GM03348 (cell line): ENCODE measurements at places on chromosomes 1 and 21.

DNA sequence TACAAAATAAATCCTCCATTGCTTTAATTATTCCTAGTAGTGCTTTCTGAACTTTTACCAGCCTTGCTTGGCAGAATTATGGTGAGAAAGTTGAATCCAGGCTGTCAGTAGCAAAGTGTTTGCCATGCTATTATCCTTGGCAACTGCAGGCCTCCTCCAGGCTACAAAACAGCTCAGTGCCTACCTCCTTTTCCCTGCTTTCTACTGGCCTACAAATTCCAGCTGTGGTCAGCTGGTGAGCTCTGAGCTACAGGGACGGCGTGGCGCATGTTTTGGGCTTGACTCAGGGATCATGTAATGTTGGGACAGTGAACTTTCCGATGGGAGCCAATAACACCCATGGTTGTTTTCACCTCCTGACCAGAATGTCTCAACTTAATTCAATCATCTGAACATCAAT lies 456.1 kb upstream of the ADAMTS5 start:
- peak; percentile 78 for DNase-seq

- DNase-seq: no peak
Measured at GRCh38 chr1:172238965-172239364, 181.5 kb upstream of the C1orf105 start.

- DNase-seq: peak; percentile 56
Measured at GRCh38 chr1:209513226-209513625, 70.3 kb upstream of the CAMK1G start.

DNA sequence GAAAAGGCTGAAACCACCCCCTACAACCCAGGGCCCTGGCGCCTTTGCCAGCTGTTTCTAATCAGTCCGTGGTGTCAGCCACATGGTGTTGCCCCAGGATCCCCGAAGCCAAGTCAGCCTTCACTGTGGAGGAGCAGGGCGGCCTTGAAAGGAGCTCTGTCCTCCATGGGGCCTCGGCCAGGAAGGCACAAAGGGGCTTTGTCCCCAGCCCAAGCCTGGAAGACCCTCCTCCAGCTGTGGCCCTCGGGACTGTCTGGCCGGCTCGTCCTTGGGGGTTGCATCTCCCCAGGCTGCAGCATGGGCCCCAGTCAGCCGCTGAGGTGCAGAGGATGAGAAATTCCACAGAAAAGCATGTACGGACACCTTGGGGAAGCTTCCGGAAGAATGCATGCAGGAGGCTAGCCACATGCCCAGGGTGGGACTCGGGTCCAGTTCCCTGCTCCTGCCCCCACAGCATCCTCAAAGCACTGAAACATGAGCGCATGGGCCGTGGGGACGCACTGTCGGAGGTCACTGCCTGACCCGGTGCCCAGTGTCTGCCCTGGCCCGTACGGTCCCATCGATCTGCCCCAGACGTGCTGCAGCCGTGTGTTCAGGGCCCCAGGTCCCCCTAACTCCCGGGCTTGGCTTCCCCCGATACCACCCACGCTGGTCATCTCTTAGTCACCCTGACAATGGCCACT lies 38.6 kb upstream of the POFUT2 start:
- peak; percentile 73 for DNase-seq

DNA sequence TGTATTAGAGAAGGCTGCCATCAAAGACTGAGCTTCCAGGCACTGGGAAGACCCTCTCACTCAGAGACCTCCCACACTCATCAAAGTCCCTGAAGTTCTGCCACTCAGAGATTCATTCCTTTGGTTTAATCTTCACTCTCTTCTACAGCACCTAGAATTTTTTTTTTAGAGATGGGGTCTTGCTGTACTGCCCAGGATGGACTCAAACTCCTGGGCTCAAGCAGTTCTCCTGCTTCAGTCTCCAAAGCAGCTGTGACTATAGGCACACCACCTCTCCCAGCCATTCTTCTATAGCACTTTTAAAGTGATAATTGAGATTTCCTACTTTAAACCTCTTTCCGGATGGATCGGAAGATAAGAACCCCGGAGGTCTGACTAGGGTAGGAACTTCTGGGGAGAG lies 3.7 kb upstream of the HP1BP3 start:
- no peak for DNase-seq

GRCh38 chr1:174666248-174666647 lies 218.5 kb downstream of the GPR52 start:
- no peak for DNase-seq

DNA sequence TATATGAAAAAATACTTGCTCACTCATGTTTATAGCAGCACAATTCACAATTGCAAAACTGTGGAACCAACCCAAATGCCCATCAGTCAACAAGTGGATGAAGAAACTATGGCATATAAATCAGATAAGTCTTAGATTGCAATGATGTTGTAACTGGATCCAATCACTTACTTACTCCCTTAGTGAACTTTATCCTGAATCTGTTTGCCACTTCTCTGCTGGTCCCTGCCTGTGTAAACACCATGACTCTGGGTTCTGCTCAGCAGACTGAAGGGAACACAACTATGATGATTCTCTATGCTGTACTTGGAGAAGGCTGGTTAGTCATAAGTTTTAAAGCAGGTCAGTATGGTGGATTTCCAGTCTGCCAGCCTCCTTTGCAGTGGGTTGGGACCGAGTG lies 391.2 kb downstream of the RWDD3 start:
- no peak for DNase-seq

DNA sequence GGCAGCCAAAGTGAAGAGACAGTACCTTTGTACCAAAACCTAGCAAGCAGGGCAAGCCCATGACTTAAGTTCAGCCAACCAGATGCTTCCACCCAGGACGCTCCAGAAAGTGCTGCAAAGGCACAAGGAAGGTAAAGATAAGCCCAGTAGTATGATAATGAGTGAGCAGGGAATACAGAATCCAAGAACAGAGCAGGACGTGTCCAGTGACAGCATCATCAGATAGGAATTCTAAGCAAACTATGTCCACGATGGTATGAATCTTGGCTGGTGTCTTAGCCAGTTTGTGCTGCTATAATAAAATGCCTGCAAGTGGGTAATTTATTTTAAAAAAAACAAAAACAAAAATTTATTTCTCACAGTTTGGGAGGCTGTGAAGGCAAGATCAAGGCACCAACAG lies 13.6 kb downstream of the GJA4 start:
- peak; percentile 72 for DNase-seq

DNA sequence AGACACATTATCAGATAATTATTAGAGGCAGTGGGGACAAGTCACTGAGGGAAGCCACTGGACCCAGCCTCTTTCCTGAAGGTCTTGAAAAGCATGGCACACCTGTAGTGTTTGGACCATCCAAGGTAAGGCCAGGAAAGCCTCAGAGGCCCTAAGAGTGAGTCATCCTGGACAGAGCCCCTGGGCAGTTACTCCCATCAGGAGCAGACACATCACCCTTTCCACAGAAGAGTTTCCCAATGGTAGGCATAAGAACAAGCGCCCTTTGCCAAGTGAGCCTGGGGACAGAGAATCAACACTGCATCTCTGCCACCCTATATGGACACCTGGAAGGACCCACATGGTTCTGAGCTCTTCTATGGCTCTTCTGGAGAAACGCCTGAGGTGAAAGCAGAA lies 136.0 kb downstream of the PLXNA2 start:
- DNase-seq: no peak

DNA sequence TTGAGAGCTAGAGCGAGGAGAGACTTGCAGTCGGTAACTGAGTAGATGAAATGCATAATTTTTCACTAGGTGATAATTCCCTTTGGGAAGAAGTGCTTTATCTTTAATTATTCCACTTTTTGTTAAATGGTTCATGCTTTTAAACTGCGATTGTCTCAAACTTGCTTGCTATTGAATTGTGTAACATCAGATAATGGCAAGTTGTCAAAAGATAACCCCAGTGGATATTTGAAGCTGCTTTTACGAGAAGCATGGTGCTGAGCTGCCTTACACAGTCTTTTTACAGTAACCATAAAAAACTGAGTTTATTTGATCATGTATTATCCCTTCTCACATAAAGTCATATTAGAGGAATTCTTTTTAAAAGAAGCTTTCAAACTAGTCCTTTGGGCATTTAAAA lies 30.2 kb downstream of the TMEM50B start:
- no peak for DNase-seq

DNA sequence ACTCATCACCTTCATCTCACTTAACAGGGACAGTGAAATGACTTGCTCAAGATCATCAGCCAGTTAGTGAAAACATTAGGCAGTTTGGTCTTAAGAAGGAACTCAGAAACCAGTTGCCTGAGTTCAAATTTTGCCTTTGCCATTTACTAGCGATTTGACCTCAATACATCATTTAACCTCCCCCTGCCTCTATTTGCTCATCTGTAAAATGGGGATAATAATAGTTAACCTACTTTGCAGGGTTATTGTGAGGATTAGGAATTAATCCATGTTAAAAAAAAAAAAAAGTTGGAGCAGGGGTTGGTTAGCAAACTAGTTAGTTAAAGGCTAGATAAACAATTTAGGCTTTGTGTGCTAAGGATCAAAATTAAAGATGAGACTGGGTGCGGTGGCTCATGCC lies 10.6 kb upstream of the TACSTD2 start:
- no peak for DNase-seq

DNA sequence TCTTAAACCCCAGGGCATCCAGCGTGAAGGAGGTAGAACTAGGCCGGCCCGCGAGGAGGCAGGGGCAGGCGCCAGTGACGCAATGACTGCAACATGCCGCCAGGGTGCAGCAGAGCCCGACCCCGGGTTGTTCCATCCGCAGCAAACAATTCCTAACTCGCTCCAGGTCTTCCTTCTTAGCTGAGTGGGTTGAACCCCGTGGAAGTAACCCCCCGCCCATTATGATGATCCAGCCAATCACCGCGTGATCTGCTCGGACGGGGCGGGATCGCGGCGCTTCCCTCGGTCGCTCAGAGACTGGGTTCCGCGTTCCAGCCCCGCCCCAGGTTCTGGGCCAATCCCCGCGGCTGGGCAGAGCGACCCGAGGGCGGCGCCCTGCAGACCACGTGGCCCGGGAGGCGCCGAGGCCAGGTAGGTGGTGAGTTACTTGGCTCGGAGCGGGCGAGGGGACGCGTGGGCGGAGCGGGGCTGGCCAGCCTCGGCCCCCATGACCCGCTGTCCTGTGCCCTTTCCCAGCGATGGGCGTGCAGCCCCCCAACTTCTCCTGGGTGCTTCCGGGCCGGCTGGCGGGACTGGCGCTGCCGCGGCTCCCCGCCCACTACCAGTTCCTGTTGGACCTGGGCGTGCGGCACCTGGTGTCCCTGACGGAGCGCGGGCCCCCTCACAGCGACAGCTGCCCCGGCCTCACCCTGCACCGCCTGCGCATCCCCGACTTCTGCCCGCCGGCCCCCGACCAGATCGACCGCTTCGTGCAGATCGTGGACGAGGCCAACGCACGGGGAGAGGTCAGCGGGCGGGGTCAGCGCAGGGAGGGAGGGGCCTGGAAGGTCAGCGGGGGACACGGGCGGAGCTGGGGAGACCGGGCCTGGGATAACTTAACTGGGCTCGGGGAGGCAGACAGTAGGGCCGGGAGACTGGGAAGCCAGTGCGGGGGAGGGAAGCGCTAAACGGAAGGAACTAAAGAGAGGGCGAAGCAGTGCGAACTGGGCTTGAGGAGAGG lies at the start of gene DUSP23:
TSS of gene DUSP23 (plus strand) at position 380 of the 1,000 bp plus-strand sequence. CDS start at position 519, 139 bp downstream.
- peak; percentile 99 for DNase-seq

DNA sequence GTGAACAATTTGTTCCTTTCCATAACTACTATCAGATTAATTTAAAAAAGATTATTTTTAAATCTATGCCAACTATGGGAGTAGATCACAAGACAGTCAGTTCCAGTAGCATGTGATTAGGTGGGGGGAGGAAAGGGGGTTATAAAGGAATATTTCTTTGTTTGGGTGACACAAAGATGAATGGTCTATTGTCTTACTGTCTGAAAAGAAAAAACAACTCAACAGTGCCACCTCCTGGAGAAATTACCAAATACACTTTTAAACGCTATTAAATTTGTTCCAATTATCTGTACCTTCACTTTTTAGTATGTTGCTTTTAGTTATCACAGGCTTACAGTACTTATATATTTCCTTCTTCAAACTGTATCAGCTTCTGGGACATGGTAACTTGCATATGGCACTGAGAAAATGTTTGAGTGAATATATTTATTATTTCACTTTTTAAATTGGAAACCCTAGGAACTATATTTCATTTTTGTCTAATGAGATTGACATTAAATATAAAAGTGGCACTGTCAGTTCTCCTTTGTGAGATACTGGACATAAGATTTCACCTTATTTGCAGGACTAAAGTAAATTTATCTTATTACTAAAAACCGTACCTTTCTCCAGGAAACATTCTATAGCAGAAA lies 1.7 kb upstream of the SORT1 start:
- peak; percentile 49 for DNase-seq

DNA sequence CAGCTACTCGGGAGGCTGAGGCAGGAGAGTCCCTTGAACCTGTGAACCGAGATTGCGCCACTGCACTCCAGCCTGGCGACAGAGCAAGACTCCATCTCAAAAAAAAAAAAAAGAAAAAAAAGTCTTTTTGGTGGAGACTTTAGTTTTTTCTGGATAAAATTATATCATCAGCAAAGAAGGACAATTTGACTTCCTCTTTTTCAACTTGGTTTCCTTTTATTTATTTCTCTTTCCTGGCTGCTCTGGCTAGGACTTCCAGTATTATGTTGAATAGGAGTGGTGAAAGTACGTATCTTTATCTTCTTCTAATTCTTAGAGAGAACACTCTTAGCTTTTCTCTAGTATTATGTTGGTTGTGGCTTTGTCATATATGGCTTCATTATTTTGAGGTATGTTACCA lies 130.8 kb downstream of the PCBP3 start:
- no peak for DNase-seq

DNA sequence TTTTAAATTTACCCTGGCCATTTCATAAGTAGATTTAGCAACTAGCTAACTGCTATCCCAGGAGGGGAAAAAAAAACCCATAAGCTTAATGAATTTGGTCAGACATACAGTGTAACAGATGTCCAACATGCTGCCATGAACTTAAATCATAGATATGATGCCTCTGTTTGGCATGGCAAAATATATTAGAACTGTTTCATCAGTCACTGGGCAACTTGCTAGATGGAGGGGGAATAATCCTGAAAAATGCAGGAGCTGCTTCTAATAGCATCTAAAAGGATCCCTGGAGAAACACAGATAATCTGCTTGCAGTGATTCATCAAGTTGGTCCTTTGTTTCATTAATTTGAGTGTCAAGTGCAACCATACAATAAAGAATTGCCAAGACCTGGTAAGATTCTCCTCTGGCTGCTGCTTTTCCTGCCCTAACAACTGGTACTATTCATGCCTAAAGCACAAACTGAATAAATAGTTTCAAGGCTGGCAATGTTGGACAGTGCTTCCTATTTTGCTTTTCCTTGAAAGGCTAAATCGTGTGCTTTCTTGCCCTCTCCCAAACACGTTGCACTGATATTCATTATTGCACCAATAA lies 1.5 kb upstream of the ST6GALNAC5 start:
- DNase-seq: peak; percentile 11

GRCh38 chr1:37042506-37042905 lies 8.2 kb upstream of the GRIK3 start:
- no peak for DNase-seq

- DNase-seq: no peak
Measured at GRCh38 chr1:3248155-3249141, 179.4 kb downstream of the PRDM16 start.

- DNase-seq: no peak
Measured at GRCh38 chr1:27150641-27151040, 4.3 kb downstream of the SLC9A1 start.

- DNase-seq: no peak
Measured at GRCh38 chr1:29804181-29804899, 568.0 kb downstream of the PTPRU start.
